ENCODE measurements at places on chromosomes 12 and 14. TPM values are rescaled to one million over a fixed set of nuclear protein-coding genes. Genes with fewer than 3 reads are reported as not detected.
A peak's percentile ranks its signal among the peaks of the same experiment; 100 is the strongest.

DNA sequence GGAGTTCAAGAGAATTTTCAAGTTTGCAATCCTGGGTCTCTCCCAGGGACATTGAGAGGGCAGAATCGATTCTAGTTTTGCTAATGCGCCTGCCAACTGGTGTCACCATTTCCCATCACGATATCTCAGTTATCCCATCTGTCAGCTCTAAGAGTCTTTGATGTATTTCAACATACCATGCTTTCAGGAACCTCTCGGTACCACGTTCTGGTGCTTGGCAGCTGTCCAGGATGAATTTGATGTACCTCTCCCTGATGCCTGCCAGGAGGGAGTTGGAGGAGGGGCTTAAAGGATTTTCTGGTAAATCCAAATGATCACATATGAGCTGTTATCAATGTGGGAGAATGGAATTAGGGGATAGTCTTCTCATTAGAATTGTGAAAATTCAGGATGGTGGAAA, 332.5 kb downstream of the RGS6 start:
- no peak for DNase-seq

GRCh38 chr12:113361574-113362370, 3.4 kb downstream of the PLBD2 start:
- no peak for DNase-seq

DNA sequence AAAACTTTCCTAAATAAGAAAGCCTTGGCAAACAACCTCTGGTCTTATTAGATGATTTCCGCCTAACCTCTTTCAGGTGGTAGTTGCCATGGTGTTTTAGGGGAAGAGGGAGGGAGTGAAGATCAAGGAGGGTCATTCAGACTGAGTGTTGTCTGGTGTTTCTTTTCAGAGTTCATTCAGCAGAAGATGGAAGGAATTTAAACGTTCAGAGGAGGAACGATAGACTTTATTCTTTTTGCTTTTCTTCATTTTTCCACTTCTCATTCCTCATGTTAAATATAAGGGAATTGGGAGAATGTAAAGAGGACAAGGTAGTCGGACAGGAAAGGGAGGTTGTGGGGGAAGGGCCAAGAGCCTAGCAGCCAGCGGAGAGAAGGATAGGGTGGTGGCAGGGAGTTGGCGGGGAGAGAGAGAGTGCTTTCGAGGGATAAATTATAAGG, 17.4 kb upstream of the SALL2 start:
- no peak for DNase-seq

- DNase-seq = no peak
Measured at GRCh38 chr14:65860956-65861611, 448.6 kb downstream of the FUT8 start.

Gene PLEKHG7
- total RNA-seq = 0.65 TPM

Gene KLHDC2
- 80.0 TPM for total RNA-seq

Gene OTOGL
- total RNA-seq = 0.31 TPM

DNA sequence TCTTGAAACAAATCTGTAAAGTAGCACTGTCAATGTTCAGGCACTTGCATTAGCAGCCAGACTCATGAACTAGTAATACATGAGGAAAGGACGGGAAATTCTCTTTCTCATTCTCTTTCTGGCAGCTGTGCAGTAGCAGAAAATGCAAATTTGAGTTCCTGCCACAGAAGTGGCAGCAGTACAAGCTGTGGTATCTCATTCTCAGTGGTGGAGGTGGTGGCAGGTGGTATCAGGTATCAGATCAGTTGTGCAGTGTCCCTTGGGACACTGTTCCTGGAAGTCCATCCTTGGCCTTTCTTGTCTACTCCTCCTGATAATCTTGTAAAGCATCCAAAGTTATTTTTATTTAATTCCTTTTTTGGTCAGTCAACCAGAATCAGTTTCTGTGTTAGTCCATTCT, 103.0 kb downstream of the C12orf42 start:
- no peak for DNase-seq

- peak; percentile 37 for DNase-seq
Measured at GRCh38 chr12:26226629-26227360, 31.4 kb downstream of the SSPN start.

GRCh38 chr14:99670361-99671234, 13.5 kb upstream of the CYP46A1 start:
- no peak for DNase-seq

Gene FAM222A
- total RNA-seq = 11.6 TPM

GRCh38 chr12:115079760-115080159, 395.8 kb upstream of the TBX3 start:
- no peak for DNase-seq

All from progenitor cell of endocrine pancreas (in vitro differentiated cells).